ENCODE measurements at places on chromosomes 2 and 18.

GRCh38 chr2:131535526-131535925 lies 7.8 kb downstream of the CCDC74A start:
- no peak for DNase-seq

GRCh38 chr18:60149316-60149715 lies 223.3 kb downstream of the MC4R start:
- DNase-seq = no peak

DNA sequence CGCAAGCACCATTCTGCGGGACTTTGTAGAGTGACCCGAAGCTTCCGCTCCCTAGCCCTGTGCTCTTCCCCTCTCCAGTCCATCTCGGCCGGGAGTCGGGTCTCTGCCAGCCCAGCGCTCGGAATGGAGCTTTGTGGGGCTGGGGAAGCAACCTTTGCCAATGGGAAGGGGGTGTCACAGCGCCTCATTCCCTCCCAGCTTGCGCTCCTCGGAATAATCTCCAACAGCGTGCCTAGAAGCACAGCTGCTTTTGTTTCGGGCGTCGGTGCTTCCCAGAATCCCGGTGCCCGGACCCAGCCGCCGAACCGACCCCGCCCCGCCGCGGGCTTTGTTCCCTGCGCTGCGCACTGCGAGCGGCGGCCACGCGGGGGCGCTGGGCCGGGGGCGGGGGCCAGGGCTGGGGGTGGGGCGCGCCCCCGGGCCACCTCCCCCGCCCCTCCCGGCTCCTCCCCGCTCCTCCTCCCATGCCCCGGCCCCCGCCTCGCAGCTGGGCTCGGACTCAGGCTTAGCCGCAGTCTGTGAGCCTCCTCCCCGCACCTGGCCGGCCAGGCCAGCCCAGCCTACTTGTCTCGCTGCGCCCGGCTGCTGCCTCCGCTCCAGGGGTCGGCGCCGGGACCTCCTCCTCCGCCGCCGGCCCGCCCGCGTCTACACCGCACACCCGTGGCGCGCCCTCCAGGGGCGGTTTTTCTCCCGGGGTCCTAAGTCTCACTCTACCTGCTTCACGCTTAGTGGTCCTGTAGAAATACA lies 77.7 kb upstream of the SMAD2 start:
- DNase-seq = no peak

DNA sequence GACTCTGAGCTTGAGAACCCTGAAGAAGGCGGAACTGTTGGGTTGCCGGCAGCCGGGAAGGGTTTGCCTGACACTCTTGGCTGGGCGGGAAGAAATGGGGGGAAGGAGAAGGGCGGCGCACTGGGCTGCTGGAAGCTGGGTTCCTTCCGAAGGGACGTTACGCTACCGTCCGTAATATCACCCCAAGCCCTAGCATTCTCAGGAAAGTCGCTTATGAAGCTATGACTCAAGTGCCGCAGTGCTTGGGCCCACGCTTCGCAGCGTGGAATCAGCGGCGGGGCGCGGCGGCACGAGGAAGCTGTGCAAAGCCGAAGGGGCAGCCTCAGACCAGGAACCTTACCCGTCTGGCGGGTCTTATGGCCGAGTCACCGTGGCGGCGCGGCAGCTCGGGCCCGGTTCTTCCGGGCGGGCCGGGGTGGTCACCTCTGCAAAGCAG lies 50.2 kb upstream of the SIGLEC15 start:
- DNase-seq = no peak

GRCh38 chr18:59340817-59341216 lies 18.2 kb downstream of the LMAN1 start:
- no peak for DNase-seq

- DNase-seq = no peak
These were observed 99.8 kb upstream of the NEUROD1 start for GRCh38 chr2:181780047-181780651.

GRCh38 chr2:60446413-60447267 lies 106.8 kb downstream of the BCL11A start:
- no peak for DNase-seq

DNA sequence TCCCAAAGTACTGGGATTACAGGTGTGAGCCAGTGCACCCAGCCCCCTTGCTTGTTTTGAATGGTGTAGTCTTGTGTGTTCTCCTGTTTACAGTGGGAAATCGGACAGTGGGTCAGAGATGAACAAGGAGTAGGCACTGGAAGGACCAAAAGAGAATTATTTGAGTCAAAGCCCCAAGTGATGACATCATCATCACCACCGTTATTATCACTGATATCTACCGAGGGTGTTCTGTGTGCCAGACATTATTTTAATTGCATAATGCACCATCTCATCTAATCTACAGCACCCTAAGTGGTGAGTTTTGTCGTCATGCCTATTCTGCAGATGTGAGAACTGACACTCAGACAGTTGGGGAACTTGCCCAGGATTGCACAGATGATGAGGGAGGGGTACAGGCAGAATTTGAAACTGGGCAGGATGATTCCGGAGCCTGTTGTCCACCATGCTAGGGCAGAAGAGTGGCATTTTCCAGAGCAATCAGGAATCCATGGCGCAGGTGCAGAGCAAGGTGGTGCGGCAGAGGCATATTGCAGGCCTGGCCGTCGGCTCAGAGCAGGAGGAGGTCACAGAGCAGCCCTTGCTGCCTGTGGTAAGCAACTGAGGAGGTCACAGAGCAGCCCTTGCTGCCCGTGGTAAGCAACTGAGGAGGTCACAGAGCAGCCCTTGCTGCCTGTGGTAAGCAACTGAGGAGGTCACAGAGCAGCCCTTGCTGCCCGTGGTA lies 137.0 kb upstream of the HDAC4 start:
- no peak for DNase-seq

All from T-helper 22 cell (primary cell).